ENCODE measurements at places on chromosomes 2 and 18.

DNA sequence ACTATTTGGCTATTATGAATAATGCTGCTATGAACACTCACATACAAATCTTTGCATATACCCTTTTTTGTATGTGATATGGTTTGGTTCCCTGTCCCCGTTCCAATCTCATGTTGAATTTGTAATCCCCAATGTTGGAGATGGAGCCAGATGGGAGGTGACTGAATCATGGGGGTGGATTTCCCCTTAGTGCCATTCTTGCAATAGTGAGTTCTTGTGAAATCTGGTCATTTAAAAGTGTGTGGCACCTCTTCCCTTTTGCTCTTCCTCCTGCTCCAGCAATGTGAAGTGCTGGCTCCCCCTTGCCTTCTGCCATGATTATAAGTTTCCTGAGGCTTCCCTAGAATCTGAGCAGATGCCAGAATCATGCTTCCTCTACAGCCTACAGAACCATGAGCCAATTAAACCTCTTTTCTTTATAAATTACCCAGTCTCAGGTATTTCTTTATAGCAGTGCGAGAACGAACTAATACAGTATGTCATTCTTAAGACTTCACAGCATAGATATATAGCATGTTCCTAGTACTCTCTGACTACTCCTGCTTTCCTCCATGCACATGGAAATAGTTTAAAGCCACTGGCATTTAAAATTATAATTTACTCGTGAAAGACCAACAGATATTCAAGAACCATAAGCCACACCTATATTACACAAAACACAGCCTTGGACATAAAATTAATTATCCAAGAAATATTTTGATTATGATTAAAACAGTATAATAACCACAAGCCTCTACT, 75.2 kb downstream of the COBLL1 start:
- DNase-seq: no peak

DNA sequence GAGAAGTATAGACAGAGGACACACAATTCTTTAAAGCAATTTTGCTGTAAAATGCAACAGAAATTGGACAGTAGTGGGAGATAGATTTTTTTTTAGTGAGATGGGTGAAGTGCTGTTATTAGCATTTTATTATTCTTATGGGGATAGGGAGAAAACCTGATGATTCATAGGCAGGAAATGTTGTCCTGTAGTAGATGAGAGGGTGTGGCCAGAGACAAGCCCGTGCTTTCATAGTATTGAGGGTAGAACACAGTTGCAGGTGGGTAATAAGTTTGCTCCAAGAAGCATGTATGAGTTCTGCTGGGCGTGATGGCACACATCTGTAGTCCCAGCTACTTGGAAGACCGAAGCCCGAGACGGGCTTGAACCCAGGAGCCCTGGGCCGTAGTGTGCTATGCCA, 128.3 kb upstream of the ARHGAP28 start:
- no peak for DNase-seq

DNA sequence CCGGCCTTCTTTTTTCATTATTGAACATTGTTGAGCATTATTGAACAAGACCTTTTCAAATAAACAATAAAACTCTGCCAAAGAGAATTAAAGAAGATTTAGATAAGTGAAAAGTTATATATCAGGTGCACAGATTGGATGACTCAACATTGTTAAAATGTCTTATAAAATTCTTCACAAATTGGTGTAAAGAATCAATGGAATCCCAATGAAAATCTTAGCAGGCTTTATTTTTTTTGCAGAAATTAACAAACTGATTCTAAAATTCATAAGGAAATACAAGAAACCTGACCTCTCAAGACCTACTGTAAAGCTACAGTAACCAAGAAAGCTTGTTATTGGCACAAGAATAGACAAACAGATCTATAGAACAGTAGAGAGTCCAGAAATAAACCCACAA, 70.3 kb downstream of the LAMA1 start:
- no peak for DNase-seq

DNA sequence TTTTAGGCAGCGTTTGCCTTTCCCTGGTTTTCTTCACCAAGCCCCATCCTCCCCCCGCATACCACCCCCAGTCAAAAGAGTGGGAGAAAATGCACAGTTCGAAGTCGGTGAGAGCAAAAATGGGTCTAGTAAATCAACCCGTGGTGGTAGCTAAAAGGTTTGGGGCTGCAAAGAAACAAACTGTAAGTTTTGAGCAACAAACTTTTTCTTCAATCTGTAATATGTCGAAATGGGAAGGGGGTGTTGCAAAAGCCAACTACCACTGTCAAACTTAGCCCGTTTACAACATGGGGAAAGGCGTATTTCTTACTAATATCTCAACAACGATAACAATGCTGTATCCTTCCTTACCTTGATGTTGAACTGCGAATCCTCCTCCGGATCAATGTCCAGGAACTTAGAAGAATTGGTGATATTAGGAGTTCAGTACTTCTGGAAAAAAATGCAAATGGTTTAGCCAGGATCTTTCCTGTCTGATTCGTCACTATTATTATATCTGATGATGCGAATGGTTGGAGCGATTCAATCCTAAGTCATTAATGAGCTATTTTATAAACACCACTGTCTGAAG, 2.4 kb upstream of the SATB2 start:
- no peak for DNase-seq

All from stimulated activated CD8-positive, alpha-beta memory T cell treated with anti-CD3 and anti-CD28 coated beads, Interleukin-4, amount 100 ng/mL, for 4 hours (primary cell).